Activated gamma-delta T cell (primary cell): ENCODE measurements at places on chromosomes 5 and 9.

DNA sequence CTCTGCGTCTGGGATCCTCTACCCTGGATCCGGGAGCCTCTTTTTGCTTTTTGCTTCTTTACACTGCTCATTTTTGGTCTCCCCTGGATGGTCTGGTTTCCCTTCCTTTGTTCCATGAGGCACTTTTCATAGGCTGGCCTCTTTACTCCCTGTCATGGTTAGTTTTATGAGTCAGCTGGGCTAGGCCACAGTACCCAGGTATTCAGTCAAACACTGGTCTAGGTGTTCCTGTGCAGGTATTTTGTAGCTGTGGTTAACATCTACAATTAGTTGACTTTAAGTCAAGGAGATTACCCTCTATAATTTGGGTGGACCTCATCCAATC lies 17.5 kb downstream of the ANKRD33B start:
- DNase-seq, result no peak

DNA sequence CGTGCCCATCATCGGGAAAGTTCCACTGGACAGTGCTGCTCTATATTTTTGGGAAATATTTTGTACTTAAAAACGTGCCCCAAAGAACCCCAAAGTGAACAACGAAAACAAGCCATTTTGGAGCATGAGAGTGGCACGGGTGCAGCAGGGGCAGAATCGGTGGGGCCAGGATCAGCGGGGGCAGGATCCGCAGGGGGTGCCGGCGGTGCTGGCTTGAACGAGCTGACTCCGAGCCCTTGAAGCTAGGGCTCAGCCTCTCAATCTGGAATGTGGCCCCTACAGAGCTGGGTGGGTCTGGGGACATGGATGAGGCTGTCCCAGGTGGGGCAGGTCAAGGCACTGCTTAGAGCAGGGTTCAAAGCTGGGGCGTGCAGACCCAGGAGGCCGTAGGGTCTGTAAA lies 104.7 kb upstream of the COL5A1 start:
- no peak for DNase-seq

- no peak for DNase-seq
Measured at GRCh38 chr5:99258819-99259218, 330.0 kb upstream of the CHD1 start.

DNA sequence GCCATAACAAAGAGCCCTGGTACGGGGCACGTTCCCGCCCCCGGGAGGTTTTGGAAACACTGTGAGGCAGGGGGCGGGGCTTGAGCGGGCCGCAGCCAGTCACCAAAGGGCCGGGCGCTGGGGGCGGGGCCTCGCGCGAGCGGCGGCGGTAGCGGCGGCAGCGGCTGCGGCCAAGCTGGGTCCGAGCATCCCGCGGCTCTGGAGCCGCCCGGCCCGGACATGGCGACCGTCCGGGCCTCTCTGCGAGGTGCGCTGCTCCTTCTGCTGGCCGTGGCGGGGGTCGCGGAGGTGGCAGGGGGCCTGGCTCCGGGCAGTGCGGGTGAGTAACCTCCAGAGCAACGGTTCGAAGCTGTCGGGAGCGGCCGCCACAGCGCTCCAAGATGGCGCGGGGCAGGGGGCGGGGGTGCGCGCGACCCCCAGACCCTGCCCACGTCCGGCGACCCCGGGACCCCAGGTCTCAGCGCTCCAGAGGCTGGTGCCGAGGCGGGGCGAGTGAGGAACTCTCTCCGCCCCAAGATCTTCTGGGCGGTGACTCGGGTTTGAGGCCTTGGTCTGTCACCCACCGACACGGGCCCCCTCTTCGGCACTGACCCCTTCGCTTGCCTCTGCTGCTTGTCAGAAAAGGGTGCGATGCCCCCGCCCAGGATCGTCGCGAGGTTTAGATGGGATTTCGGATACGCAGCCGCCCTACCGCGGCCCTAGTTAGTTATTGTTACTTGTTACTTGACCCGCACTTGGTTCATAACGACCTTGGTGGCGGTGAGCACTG lies at the start of gene RECK:
Gene RECK, plus strand, starts transcription at position 134 of the 769 bp plus-strand sequence. Its CDS starts 86 bp downstream, at position 220.
- peak; percentile 70 for DNase-seq

GRCh38 chr5:9015260-9015936 lies 530.5 kb downstream of the SEMA5A start:
- no peak for DNase-seq
